NCI-H510A (cell line): ENCODE measurements at places on chromosomes 6 and 20.

DNA sequence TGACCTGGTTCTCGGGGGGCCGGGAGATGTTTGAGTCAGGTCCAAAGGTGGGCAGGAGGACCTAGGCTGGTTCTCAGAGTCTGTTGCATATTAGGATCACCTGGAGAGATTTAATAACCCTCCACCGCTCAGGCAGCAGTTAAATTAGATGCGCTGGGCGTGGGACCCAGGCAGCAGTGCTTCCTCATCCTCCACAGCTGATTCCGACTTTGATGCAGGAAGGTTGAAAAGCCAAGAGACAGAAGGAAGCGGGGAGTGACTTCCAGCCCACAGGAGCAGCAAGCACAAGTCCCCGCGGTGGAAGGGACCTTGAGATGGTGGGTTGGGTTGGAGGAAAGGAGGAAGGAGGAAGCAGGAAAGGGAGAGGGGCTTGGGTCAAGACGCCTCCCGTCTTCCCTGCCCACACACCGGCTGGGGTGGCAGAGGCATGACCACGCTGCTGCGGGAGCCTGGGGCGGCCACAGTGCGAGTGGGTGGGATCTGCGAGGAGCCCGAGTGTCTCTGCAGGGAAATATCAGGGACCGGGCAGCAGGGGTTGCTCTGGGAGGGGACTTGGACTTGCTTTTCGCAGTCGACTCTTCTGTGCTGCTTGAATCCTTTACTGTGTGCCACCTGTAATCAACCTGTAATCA lies 146.0 kb downstream of the PHACTR3 start:
- DNase-seq, result no peak

- DNase-seq, result no peak
These were observed 46.8 kb downstream of the INSM1 start for GRCh38 chr20:20414640-20415220.

GRCh38 chr20:5718896-5719595 lies 31.2 kb upstream of the SHLD1 start:
- no peak for DNase-seq

DNA sequence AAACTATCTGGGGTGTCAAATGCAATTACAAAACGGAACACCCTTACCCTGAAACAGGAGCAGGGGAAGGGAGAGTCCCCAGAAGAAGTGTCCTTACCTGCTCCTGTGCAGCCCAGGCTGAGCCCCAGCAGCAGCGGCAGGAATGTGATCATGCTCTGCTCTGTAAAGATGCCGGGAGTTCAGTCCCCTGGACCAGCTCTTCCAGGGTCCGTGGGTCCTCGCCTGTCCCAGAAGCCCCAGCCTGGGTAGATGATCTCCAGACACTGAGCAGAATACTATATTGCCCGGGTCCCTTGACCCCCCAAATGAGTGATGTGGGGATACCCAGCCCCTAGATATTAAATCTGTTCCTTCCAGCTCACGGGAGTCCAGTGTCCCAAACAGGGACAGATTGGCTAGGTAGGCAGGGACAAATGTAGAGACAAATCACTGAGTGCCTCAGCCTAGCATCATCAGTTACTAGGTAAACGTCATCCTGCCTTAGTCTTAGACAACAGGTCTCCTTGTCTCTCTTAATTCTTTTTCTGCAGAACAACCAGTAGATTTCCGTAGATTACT lies at the start of gene HLA-DMB:
Gene HLA-DMB, minus strand, starts transcription at position 373 of the 558 bp plus-strand sequence. Its CDS starts 221 bp downstream, at position 152.
- no peak for DNase-seq

GRCh38 chr20:50575865-50576720 lies 65.9 kb downstream of the PTPN1 start:
- DNase-seq, result peak; percentile 74

GRCh38 chr6:156977527-156978291 lies 200.5 kb downstream of the ARID1B start:
- no peak for DNase-seq

DNA sequence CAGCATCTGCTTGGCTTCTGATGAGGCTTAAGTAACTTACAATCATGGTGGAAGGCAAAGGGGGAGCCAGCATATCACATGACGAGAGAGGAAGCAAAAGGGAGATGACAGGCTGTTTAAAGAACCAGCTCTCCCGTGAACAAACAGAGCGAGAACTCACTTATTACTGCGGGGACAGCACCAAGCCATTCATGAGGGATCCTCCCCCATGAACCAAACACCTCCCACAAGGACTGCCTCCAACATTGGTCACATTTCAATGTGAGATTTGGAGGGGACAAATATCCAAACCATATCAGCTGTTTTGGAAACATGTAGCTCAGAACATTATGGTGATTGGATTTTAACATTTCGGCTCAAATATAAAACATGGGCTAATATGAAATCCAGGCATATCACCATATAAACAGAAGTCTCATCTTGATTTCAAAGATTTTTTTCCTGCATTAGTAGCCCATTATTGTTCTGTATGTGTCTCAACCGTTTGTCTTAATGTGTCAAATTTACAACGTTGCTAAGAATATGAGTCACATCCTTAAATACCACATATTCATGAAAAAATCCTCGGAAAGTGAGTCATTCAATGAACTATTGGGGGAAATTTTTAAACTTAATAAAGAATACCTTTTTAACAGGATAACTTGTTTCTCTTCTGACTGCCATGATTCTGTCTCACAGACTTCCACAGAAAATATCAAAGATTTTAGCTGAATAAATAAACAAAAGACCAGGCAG lies 894.3 kb downstream of the TFAP2A start:
- DNase-seq, result no peak
